Activated CD4-positive, alpha-beta T cell treated with anti-CD3 and anti-CD28 coated beads, Interleukin-2, amount 50 U/mL, for 4 hours (primary cell): ENCODE measurements at places on chromosomes 5 and 9.

- DNase-seq, result no peak
Measured at GRCh38 chr5:97534166-97534565, 351.1 kb upstream of the RIOK2 start.

GRCh38 chr9:114288193-114289091, 34.5 kb upstream of the ORM1 start:
- no peak for DNase-seq

DNA sequence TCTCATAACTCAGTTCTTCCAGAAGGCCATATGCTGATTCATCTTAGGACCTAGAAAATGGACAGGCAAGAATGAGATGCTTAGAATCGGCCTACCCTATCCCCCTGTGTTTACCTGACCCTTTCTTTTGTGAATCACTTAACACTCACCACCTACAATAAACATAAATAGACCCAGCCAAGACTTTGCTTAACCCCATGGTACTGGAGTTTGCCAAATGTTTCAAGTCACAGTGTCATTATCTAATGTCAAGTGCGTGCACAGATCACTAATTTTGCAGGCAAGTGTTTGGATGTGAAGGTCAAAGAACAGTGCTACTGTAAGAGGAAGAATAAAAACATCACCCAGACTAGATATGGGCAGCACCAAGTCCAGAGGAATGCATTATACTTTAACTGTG, 77.5 kb downstream of the GLIS3 start:
- no peak for DNase-seq

GRCh38 chr9:95920017-95920416, 44.5 kb downstream of the ERCC6L2 start:
- no peak for DNase-seq

GRCh38 chr5:54895816-54896341, 89.5 kb downstream of the ESM1 start:
- no peak for DNase-seq

DNA sequence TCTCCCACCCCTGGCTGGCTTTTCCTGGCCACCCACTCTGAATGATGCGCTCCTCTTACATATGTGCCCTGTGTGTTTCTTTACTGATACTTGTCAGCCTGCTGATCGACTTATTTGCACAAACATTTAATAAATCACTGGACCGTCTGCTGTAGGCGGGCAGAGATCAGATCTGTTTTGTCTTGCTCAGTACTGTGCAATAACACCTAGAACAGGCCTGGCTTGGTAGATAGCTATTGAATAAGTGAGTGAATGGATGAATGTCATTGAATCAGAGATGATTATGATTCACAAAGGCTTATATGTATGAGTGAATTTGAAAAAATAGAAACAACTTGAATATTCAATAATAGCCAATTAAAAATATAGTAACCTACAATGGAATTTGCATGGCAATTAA, 165.1 kb downstream of the RGS3 start:
- no peak for DNase-seq

DNA sequence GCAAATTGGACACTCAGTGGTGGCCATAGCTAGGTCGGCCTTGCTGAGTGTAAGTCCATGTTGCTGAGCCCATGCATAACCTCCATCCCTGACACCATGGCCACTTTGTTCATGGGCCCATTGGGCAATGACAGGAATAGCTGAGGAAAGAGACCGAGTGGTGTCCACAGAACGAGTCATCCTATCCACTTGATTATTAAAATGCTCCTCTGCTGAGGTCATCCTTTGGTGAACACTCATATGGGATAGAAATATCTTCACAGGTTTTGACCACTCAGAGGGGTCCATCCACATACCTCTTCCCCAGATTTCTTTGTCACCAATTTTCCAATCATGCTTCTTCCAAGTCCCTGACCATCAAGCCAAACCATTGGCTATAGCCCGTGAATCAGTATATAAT, 63.6 kb downstream of the PPIC start:
- DNase-seq, result no peak

DNA sequence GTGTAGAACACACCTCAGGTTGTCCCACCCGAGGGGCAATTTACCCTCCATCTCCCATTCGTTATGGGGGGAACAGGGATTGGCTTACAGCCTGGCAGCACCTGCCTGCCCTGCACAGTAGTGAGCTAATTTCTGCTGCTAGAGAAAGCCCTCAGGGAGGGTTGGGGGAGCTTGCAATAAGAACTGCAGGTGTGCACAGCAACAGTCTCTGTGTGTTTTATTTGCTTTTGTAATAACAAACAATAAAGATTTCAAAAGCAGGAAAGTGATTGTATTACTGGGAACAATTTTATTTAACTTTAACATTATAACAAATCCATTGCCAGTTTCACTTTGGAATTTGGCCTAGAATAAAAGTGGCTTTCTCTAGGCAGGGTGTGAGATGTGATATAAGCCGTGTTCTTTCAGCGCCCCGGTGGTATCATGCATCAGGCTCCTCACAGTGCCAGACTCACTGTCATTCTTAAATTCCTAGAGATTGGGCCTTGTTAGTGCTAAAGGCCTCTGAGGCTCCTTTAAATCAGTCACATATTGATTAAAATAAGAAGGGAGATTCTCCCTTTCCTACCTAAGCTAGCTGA, 81.1 kb downstream of the RMI1 start:
- DNase-seq, result no peak

DNA sequence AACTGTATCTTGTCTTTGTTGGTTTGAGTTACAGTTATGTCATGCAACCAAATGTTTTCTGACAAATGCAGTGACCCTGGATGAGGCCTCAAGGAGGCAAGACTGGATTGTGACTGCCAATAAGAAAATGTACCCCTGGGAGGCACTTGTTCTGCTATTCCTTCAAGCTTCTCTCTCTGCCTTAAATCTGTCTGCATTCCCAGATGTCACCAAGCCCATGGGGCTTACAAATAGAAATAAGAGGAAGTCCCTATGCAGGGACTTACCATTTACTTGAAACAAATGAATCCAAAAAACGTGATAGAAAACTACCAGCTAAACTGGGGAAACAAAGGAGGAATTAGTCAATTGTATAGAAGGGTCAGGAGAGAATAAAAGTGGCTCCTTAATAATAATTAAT, 8.2 kb upstream of the PARP8 start:
- DNase-seq, result no peak

GRCh38 chr5:72625332-72625731, 118.1 kb upstream of the ZNF366 start:
- no peak for DNase-seq

DNA sequence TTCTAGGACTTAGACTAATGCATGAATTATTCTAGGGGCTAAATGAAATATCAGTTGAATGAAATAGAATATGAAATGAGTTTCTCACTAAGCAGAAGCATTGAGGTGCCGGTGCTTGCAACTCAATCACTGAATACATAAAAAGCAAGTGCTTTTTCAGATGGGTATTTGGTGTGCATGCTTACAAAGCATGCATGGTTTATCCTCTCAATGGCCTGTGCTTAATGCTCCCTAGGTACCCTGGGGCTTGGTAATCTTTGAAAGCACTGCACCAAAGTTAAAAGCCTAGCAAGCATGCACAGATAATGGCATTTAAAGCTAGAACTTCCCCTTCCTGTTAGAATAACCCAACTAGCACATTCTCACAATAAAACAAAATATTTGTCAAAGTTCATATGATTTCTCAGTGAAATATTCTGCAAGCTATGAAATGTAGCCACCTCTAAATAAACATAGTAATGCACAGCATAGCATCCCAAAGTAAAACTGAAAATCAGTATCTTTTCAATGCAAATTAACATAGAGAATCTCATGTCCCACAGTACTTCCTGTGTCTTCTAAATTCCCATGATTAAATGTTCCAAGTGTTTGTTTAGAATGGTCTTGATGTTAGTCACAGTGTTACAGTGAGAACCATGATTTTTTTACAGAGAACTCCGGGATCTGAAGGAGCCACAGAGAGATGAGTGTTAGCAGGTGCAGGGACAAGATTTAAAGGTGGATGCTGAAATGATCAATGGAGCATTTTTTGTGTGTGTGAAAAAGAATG, 143.4 kb upstream of the CDH6 start:
- DNase-seq, result no peak

GRCh38 chr9:82034956-82035731, 46.6 kb downstream of the SPATA31D1 start:
- no peak for DNase-seq

DNA sequence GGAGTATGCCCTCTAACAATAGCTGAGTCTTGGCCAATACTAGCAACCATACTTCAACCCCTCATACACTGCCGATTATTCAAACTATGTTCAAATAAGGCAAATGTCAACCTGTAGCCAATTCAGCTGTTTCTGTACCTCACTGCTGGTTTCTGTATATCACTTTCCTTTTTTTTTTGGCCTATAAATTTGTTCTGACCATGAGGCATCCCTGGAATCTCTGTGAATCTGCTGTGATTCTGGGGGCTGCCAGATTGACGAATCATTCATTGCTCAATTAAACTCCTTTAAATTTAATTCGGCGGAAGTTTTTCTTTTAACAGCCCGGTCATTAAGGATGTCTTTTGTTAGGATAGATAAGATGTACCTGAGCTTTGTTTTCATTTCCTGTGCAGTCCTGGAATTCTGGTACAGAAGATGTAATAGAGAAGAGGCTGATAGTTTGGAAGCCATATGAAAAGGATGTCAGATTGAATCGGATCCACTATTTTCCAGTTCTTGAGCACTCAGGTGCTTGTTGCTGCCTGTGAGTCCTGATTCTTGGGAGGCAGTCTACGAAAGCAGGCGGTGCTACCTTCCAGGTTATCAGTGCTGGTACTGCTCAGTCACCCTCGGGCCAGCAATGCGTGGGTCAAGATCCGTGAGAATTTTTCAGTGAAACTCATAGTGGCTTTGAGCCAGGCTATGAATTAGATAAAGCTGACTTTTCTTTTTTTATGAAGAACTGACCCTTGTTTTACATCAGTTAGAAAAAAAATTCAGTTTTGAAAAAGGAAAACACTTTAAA, 106.2 kb upstream of the TUT7 start:
- no peak for DNase-seq

DNA sequence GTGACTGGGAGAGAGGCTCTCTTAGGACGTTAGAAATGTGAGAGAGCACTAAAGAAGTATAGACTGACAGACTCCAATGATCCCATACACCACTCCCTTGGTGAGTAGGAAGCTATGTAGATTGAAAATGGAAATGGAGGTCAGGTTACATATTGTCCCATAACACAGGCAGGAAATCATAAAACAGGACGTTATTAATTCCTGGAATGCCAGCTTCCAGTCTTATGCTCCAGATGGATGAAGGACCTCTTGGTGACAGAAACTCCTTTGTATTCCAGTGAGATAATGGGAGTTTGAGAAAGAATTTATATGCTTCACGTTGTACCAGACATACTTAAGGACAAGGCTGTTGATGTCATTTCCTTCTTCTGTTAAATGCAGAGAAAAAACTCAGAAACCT, 338.2 kb upstream of the ITGA1 start:
- no peak for DNase-seq
